ENCODE measurements at places on chromosomes 1 and 21. TPM values are rescaled to one million over a fixed set of nuclear protein-coding genes. Genes with fewer than 3 reads are reported as not detected.

The PRAMEF27 gene
- not detected for total RNA-seq

DNA sequence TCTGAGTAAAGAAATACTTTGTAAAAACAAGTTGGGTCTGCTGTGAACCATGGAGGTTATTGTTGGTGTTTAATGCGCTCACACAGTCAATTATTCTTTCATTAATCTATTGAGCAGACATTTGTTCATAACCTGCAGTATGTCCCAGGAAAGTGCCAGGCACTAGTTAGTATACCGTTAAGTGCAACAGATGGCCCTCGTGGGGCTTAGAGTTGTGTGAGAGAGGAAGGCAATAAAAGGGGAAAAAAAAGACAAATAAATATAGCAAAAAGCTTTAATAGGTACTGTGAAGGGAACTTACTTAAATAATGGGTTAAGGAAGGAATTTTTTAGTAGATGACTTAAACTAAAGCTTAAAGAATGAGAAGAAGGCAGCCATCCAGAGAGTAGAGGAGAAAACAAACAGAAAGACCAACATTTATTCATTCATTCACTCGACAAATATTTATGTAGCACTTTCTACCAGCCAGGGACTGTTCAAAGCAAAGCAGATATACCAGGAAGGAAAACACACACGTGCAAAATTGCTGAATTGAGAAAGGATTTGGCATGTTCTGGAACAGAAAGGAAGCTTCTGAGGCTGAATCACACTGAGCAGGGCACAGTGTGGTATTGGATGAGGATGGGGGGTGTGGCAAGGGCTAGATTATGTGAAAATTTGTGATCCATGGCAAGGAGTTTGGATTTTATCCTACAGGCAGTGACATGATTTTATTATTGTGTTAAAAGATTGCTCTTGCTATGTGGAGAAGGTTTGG is 296.1 kb upstream of the SGIP1 start:
- no peak for DNase-seq

DNA sequence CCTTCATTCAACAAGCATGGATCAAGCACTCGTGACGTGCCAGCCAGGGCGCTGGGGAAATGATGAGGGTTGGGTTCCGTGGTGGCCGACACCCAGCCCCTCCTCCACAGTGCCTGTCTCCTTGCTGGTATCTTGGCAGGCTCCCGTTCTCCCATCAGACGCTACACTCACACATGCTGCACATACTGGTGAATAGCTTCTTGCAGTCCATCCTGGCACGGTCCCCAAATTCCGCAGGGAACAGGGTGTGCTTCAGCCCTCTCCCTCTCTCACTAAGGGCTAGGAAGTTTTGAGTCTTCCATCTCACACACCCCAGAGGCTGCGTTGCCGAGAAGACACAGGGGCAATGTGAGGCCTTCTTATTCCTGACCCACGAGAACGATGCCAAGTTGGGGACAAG is 10.1 kb upstream of the MEF2D start:
- no peak for DNase-seq

DNA sequence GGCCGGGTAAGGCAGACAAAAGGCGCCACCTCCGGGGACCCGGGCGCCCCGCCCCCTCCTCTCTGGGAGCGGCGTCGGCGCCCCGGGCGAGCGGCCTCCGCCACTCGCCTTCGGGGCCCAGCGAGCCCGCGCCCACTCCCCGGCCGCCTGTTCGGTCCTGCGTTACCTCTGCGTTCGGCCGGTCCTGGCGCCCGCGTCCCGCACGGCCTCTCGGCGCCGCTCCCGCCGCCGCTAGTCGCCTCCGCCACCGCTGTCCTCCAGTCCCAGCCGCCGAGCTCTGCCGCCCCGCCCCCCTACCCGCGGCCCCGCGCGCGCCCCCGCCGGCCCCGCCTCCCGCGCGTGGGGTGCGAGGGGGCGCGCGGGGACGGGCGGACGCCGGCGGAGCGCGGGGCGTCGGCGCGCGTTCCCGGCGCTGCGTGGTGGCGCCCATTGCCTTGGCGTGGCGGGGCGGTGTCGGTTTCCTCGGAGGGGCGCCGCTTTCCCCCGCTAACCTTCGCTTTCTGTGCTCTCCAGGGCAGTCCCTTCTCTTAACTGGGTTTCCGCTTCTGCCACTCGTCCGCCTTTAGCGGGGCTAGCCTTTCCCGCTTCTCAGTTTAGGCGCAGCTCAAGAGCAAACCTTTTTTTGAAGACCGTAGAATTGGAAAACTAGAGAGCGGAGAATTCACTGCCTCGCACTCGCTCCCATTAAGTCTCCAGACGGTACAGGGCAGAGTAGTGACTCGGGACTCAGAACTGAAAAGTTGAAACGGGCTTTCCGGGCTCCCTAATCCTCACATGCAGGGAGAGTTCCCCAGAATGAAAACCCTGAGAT is at the start of gene HP1BP3:
TSS of gene HP1BP3 (minus strand) at position 279 of the 811 bp plus-strand sequence. CDS start 6,867 bp downstream, outside the sequence.
- DNase-seq, result peak; percentile 83

DNA sequence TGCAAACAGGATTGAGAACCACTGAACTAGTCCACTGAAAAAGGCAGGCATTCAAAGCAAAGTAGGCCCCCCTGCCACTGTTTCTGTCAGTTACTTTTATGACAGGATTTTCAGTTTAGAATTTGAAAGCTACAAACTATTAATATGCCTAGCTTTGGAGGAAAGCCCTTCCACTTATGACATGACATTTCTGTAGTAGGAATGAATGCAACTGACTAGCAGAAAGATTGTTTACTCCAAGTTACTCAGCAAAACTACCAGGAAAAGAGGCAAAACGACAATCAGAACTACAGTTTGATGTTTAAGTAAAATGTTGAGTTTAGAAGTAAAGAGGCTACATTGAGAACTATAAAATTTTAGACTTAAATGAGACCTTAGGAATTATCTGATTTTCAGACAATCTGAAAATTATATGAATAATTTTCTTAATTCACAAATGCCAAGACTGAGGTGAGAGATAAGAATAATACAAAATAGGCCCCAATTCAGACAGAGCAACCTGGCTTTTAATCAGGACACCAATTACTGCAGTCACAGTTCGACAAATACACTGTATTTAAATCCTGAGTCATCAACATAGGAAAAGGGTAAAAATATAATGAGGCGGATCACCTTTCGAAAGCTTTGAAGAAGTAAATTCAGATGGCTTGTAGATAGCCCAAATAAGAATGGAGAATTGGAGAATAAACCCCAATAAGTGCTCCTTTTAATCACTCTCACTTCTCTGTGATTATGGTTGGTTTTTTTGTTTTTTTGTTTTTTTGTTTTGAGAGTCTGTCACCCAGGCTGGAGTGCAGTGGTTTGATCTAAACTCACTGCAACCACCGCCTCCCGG is 2.2 kb downstream of the PRKAB2 start:
- DNase-seq, result no peak

DNA sequence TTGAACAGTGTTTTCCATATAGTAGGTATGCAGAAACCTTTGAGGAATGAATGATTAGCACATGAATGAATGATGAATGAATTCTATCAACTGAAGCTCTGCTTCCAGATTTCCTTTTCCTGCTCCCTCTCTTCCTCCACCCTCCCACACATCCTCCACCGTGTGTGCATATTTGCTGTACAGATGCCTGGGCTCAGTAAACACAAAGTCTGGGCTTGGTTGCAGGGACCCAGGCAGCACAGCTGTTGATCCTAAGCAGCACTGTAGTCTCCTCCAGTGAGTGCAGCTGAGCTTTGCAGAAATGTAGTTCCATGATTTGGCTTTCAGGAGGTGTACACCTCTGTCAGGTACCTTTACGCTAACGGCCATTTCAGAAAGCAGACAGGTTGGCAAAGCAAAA is 611.7 kb downstream of the NUF2 start:
- DNase-seq, result no peak
